Coronary artery (tissue), 2 donors: ENCODE measurements at places on chromosomes 2 and 18.

DNA sequence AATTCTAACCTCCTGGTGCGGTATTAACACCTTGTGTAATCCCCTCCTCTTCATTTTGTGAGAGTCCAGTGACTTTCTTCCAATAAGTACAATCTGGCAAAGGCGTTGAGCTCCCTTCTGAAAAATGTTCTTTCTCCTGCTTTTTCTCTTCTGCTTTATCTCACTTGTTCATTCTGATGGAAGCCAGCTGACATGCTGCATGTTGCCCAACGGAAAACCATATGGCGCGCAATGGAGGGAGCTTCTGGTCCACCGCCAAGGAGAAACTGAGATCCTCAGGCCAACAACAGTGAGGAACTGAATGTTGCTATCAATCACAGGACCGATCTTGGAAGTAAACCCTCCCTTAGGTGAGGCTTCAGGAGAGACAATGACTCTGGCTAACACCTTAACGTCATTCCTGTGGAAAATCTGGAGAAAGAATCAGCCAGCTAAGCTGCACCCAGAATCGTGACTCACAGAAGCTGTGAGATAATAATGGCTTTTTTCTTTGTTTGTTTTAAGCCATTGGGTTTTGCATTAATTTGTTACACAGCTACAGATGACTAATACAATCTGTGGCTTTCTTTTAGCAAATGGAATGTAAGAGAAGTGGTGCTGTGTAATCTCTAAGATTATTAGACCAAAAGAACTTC is 1323.9 kb upstream of the DDX18 start:
- no peak for DNase-seq

- no peak for DNase-seq
These were observed 81.6 kb downstream of the EPB41L3 start for GRCh38 chr18:5462227-5462626.

- DNase-seq: no peak
These were observed 8.3 kb downstream of the EFR3B start for GRCh38 chr2:25050128-25050527.

GRCh38 chr2:85180322-85181133 is 47.3 kb downstream of the TCF7L1 start:
- DNase-seq: peak; percentile 57

DNA sequence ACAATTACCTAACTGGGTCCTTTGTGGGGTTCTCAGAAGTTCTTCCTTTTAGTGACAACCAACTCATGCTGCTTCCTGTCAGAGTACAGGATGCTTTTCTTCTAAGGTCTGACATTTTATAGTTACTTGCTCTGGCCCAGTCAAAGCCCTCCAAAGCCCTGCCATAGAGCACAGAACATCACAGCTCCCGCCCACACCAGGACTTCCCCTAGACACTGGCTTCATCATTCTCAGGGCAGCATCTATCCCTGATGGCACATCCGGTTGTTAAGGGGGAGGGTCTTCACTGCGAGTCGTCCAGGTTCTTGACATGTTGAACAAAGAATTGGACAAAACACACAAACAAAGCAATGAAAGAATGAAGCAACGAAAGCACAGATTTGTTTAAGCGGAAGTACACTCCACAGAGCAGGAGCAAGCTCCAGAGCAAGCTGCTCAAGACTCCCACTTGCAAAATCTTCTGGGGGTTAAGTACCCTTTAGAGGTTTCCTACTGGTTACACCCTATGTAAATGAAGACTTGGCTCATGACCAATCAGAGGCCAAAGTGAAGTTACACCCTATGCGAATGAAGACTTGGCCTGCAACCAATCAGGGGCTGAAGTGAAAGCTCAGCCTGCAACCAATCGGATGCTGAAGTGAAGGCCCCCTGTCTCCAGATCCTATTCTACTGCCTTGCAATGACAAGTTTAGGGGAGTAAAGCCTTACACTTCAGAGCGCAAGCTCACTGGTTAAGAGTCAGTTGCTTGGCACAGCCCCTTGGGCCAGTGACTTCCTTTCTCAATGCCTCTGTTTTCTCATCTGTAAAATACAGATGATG is 79.0 kb downstream of the HDAC4 start:
- DNase-seq: no peak

GRCh38 chr2:111659361-111660333 is 224.3 kb downstream of the ANAPC1 start:
- peak; percentile 91 for DNase-seq

GRCh38 chr18:44758861-44759631 is 78.4 kb downstream of the SETBP1 start:
- no peak for DNase-seq

DNA sequence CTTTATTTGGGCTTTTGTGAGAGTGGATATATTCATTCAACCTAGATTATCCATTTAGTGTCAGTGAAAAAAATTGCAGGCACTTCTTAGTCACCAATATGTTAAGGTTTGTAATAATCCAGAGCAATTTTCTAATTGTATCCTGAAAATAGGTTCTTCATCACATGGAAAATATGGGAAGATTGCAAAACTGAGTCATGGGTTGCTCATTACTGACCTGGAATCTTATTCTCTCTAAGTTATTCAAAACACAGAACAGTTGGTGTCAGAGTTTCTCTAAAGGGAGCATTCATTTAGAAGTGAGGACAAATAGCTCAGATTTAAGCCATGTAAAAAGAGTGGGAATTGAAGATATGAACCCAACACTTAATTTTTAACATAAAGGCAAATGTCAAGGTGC is 181.3 kb downstream of the IKZF2 start:
- DNase-seq: no peak

GRCh38 chr18:30991397-30991796 is 51.1 kb downstream of the DSC3 start:
- no peak for DNase-seq

DNA sequence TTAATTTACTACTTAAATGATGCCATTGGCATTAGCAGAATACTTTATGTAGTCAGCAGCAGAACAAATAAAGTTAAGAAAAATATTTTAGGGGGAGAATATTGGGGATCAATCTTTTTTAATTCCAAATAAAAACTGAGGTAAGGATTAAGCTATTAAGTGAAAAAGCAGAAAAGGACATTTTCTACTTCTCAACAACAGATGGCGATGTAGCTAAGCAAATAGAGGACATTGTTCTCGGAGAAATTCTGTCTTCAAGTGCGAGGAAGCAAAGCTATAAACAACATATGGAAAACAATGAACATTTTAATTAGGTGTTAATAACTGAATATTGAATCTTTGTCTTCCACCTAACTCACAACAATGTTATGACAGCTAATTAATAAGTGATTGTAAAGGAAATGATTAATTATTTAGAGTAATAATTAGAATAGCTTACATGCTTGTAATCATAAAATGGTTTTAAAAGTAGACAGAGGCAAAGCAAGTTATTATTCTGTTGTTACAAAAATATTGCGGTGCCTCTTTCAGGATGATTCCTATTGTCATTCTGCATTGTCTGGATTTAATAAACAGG is 32.9 kb upstream of the CCDC93 start:
- DNase-seq: no peak

GRCh38 chr2:47008381-47009252 is 93.0 kb upstream of the MCFD2 start:
- DNase-seq: peak; percentile 92

- DNase-seq: peak; percentile 11
These were observed 175.9 kb upstream of the KLHL29 start for GRCh38 chr2:23209059-23209458.

DNA sequence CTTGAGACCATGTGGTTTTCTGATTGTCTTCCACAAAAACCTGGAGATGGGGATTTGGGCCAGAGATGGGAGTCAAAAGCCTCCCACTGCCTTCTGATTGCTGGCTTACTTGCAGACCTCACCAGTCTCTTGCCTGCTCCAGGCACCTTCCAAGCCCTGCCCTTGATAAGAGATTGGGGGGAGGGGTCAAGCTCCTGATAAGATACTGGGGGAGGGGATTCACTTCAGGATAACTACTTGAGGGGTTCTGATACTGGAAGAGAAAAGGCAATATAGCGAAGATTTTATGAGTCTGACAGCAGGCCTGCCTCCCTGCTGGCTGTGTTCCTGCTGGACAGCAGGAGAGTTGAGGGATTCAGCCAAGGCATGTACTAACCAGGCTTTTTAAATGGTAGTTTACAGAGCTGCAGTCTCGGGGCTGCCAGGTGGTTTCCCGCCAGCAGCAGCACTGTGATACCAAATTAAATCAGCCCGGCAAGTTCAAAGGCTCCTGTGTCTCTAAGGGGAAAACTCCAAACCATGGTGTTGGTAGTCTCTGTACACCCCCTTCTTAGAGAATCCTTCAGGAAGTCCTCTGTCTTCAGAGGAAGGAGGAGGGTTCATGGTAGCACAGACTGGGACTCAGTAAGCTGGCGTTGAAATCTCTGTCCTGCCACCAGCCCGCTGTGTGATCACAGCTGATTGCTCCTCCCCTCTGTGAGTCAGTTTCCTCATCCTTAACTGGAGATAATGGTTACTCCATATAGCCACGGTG is 58.3 kb downstream of the FBXO36 start:
- DNase-seq: peak; percentile 69

DNA sequence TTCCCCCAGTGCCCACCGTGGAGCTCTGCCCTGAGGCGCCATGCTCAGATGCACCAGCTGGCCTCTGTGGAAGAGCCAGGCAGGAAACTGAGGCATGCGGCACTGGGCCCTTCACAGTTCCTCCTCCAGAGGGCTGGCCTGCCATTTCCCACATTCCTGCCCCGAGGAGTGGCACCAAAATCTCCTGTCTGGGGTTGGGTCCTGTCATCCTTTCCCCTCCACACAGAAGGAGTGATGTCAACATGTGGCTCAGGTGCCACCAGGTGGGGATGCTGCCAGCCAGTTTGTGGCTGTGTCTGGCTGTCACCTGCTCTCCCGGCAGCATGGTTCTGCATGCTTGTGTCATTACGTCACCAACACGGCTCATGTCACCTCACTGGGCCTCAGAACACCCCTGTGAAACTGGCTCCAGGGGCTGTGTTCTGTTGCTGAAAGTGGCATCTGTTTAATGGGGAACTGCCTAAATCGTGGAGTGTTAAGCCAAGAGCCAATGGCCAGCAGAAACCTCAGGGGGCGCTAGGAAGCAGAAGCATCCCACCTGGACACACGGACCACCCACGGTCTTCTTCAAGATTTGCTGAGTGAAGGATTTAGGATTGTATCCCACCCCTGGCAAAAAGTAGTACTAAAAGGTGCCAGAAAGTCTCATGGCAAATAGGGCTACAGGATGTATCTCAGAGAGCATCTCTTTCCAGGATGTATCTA is 51.3 kb downstream of the ZAP70 start:
- DNase-seq: no peak

- DNase-seq: no peak
These were observed 193.7 kb upstream of the ID2 start for GRCh38 chr2:8488001-8488738.

- DNase-seq: no peak
These were observed 18.4 kb downstream of the GRP start for GRCh38 chr18:59238385-59238784.

- no peak for DNase-seq
These were observed 233.6 kb upstream of the NRXN1 start for GRCh38 chr2:51265539-51265938.

- DNase-seq: no peak
These were observed 7.8 kb downstream of the SULT1C4 start for GRCh38 chr2:108385411-108386071.

DNA sequence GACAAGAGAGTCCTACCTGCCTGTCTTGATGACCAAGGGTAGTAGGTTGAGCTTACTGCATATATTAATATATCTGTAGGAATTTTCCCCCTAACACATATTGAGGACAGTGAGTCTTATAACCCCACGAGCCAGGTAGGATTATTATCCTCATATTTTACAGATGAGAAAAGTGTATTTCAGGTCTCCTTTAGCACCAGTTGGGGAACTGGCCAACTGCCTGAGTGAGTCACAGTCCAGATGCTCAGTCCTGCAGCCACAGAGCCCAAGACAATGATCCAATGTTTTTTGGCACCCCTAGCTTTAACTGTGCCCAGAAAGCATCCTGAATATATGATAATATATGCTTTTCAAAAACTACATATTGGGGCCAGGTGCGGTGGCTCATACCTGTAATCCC is 30.8 kb upstream of the GLS start:
- DNase-seq: no peak

- no peak for DNase-seq
These were observed 74.2 kb upstream of the RGPD5 start for GRCh38 chr2:109719871-109720270.

- no peak for DNase-seq
These were observed 14.9 kb downstream of the ITGA6 start for GRCh38 chr2:172442072-172442895.

DNA sequence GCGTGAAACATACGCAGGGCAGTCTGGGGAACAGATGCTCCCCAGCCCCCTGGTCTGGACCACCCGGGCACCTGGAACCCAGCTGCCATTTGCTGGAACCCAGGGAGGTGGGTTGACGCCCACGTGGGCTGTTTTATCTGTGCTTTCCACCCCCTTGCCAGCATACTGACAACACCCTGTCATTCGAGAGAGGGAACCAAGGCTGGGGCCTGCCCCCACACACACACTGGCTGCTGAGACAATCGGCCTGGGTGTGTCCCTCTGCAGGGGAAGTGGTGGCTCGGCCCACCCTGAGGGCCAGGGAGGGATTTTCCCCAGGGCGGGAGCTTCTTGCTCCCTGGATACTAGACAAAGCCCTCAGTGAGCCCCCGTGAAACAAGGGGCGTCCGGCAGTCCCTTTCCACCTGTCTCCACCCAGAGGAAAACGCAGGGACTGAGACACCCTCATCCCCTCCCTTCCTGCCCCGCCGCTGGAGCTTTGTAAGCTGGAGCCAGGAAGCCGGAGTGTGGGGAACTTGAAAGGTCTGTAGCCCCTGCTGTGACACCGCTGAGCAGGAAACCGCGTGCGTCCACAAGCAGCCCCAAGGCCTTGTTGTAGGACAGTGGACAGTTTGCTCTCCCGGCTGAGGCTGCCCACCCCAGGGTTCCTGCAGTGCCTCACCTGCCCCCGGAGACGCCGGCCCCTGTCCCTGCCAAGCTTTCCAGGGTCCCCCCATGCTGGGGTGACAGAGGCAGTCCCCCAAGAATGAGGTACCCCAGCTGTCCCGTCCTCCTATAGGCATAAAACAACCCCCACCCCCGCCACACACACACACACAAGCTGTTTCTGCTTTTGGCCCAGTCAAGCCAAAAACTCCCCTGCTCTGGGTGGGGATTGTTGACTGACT is 14.1 kb upstream of the KLF11 start:
- no peak for DNase-seq

GRCh38 chr2:205482399-205483081 is 199.8 kb upstream of the NRP2 start:
- DNase-seq: no peak

- no peak for DNase-seq
These were observed 141.1 kb upstream of the HNMT start for GRCh38 chr2:137823196-137823595.
